Stimulated activated CD4-positive, alpha-beta T cell treated with anti-CD3 and anti-CD28 coated beads, TNF-alpha, amount 100 ng/mL, for 1 hour (primary cell): ENCODE measurements at places on chromosomes 4 and X.

DNA sequence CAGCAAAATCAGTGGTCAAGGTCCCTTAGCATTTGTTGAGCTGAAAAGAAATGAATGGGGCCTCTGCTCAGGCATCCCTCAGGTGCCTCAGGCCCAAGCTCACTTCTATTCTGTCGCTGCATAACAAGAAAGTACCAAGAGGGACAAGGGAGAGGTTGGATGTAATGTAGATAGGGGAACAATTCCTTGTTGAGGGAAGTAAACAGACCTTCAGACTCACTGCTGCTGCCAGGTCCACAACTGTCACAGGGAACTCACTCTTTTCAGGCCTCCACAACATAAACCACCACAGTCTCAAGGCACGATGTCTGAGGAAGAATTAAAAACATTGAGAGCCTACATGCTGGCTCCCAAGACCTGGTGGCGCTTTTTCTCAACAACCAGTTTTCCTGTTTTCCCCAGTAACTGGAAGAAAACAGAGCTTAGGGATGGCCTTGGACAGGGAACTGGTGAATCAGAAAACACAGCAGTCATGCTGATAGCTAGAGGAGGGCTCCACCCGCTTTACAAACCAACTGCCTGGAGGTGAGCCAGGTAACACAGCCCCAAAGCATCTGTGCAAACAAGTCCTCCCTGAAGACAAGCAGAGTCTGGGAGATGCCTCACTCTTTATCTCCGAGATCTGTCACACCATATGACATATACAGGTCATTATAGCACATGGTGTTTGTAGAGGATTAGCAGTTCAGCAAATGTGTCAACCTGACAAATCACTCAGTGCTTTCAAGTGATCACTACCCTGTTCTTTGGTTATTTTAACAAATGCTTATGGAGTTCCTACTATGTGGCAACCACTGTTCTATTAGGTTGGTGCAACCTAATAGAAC lies 14.3 kb upstream of the AWAT1 start:
- no peak for DNase-seq

DNA sequence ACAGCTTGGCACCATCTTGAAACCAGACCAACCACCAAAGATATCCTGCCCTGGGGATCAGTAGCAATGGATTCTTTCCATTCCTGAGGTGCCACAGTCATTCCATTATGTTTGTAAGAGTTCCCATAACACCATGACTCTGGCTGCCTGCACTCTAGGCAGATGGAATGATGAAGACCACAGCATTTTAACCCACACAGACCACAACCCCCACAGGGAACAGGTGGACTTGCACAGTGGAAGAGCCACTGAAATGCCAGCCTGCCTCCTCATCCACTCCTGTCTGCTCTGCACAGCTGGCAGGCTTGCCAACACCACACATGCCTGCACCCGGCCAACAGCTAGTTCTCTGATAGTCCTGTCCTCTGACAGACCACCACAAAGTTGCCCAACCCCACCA lies 2362.2 kb upstream of the AGA start:
- no peak for DNase-seq

- no peak for DNase-seq
These were observed 824.0 kb downstream of the STIM2 start for GRCh38 chr4:27684610-27685011.

DNA sequence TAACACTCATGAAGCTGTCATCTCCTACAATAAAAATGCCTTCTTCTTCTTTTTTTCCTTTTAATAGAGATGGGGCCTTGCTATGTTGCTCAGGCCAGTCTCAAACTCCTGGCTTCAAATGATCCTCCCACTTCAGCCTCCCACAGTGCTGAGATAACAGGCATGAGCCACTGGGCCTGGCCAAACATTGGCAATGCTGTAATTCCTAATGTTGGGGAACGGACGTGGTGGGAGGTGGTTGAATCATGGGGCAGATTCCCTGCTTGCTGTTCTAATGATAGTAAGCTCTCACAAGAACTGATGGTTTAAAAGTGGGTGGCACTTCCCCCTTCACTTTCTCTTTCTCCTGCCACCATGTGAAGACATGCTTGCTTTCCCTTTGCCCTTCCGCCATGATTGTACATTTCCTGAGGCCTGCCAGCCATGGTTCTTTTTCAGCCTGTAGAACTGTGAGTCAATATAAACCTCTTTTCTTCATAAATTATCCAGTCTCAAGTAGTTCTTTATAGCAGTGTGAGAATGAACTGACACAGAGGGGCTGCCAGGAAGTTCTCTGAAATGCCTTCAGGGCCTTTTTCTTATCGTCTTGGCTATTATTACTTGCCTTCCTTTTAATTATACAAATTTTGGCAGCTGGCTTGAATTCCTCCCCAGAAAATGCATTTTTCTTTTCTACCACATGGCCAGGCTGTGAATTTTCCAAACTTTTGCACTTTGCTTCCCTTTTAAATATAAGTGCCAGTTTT lies 93.0 kb downstream of the CENPC start:
- no peak for DNase-seq

DNA sequence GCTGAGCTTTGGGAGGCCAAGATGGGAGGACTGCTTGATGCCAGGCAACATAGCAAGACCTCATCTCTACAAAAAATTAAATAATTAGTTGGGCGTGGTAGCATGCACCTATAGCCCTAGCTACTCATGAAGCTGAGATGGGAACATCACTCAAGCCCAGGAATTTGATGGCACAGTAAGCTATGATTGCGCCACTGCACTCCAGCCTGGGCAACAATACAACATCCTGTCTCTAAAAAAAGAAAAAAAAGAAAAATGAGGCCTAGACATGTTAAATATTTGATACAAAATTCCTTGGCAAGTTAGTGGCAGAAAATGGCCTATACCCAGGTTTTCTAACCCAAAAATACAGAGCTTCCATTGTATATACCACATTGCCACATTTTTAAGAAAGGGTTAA lies 88.1 kb upstream of the MAB21L2 start:
- DNase-seq: no peak

- no peak for DNase-seq
These were observed 253.9 kb upstream of the NOCT start for GRCh38 chr4:138761638-138762220.

- no peak for DNase-seq
These were observed 11.6 kb upstream of the MAGEB17 start for GRCh38 chrX:16155581-16156096.

GRCh38 chrX:30561191-30561590 lies 16.4 kb downstream of the TASL start:
- no peak for DNase-seq
